BE2C (cell line): ENCODE measurements at places on chromosomes 7 and 10.

DNA sequence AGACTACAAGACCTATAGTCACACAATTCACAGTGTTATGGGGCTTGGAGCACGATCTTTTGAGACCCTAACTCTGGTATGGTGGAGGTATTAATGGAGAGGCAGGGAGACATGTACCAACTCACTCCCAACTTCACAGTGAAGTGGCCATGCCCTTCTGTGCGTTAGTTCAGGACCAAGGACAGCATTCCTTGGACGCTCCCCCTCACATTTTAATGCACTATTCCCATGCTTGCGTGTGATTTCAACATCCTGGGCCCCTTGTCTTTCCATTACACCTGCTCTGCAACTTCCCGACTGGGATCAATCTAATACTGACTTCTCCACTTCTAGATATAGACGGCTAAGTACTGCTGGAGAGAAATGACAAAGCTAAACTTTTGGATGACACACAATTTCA, 72.7 kb downstream of the PLCE1 start:
- DNase-seq = no peak

- no peak for DNase-seq
These were observed 281.1 kb upstream of the BMPER start for GRCh38 chr7:33624215-33624614.

GRCh38 chr7:123665157-123665556, 9.5 kb downstream of the LMOD2 start:
- no peak for DNase-seq

DNA sequence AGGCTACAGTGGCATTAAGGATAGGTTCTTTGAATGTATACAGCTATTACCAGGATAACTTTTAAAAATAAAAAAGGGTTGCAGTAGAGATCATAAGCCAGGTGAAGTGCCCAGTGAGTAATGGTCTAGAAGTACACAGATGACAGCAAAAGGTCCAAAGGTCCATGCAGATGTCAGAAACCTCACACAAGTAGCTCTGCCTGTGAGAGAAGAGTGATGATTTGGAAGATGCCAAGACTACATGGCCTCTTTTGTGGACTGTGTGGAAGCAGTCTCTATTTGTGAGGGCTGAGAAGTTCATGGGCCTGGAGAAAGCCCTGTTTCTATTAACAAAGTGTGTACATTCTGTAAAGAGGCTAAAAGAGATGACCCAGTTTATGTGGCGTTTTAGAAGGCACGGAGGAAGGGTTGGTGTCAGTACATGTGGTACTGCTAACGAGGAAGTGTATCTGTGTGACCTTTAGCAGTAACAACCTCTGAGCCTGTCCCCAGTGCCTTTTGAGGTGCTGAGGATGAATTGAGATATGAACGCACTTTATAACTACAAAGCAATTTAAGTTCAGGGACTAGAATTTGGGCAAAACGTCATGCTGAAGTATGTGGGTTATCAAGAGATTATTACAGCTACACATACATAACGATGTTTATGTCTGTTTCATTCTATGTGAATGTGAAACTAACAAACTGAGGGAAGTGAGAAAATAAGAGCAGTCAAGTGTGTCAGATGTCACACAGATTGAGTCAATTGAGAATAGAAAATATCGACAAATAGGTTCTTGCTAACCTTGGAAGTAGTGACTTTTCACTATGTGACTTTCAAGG, 7.6 kb downstream of the CYCS start:
- no peak for DNase-seq

DNA sequence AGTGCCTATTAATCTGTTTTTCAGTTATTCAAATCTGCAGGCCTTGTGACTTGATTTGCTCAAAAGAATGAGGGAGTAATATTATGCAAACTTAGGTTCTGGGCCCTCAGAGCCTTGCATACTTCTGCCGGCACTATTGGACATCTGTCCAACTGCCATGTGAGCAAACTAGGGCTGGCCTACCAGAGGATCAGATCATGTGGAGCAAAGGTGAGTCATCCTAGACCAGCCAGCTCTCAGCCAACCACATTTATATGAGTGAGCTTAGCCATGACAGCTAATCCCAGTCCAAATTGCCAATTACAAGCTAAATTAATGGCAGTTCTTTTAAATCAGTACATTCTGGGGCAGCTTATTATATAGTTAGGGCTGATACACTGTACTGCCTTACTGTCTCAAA, 69.6 kb downstream of the SDHAF3 start:
- peak; percentile 52 for DNase-seq

DNA sequence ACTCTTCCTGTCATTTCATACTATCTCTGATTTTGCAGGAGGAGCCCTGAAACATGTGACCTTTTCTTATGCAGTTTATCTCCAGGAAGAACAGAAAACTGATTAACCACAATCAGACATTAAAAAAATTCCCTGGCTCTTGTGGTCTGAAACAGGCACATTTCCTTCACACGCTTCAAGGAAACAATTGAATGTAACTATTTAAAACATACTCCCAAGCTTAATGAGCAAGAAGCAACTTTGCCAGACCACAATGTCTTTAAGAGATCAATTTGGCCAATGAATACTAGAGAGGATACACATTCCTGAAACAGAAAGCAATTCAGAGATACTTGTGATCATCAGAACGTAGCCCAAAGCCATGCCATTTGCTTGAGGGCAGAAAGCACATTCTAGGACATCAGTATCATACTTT, 65.8 kb downstream of the PIP4K2A start:
- no peak for DNase-seq

- DNase-seq = no peak
These were observed 6.4 kb upstream of the FXYD4 start for GRCh38 chr10:43365001-43365400.

DNA sequence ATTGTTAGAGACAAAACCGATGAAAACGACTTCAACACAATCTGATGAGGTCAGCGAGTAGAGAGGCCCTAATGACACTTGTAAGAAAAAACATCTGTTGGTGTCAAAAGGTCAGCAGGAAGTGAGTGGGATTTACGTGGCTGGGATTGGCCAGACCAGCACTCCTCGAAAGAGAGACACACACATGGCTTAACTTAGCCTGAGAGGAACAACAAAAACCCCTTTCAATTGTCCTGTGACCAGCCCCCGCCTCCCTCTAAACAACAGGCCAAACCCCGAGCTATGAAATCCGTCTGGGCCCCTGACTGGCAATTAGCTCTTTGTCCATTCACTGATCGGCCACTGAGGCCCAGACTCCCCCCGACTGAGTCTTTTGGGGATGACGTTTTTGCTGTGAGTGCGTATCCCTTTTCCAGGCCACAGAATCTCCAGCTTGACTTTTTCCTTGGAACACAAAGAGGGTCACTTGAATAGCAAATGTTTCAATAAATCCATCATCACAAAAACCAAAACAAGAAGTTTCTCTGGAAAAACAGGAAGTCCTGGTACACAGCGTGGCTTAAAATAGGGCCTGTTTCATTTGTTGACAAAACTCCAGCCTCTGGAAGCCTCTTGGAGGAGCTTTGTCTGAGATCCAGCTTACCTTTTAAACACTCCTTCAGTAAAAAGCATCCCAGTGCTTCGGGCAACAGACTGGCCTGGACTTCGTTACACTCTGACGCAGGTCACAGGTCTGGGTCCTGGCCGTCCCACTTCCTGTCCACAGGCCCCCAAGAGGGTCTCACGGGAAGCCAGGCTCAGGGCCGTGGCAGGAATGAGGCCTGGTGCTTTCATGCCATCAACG, 103.0 kb downstream of the CTBP2 start:
- no peak for DNase-seq

DNA sequence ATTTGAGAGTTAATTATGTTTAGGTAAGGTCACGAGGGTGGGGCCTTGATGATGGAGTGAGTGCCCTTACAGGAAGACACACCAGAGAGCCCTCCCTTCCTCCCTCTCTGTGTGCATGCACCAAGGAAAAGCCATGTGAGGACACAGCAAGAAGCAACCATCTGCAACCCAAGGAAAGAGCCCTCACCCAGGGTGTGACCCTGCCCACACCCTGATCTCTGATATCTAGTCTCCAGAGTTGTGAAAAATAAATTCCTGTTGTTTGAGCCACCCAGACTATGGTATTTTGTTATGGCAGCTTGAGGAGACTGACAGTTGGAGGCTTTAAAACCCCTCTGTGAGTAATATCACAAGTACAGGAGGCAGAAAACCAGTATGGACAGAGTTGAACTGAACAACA, 15.0 kb upstream of the MCM10 start:
- DNase-seq = no peak

- DNase-seq = no peak
These were observed 148.2 kb upstream of the FERD3L start for GRCh38 chr7:19293431-19293830.

GRCh38 chr7:46542076-46542475, 621.0 kb upstream of the IGFBP3 start:
- DNase-seq = no peak

DNA sequence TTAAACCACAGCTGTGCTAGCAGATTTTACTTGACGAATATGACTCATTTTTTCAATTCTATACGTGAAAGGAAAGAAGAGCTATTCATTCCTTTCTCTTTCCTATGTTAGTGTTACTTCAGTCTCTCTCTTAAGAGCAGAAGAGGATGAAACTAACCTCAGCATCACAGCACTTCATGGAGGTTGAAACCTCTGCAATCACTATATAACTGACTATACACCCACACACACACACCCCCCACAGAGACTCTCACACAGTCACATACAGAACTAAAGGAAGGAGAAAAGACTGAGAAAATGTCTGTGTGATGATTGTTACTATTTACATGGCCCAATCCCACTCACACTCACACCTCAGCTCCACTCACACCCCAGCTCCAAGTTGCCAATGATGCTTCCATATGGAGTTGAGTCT, 104.2 kb downstream of the KIF20B start:
- no peak for DNase-seq

DNA sequence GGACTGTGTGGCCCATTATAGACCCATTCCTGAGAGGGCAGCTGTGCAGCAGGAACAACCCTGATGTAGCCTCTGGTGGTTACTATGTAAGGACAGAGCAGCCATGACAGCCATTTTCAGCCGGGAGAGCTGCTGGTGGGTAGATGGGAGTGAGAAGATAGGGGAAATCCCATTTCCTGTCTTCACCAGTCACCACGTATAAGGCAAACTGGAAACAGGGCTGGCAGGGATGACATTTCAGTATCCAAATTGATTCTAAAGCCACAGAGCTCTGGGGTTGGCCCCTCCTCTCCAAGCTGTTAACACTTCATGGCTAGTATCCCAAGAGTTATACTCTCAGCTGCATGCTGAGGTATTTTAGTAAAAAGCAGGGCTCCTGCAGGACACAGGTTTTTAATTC, 15.2 kb upstream of the FZD1 start:
- no peak for DNase-seq

DNA sequence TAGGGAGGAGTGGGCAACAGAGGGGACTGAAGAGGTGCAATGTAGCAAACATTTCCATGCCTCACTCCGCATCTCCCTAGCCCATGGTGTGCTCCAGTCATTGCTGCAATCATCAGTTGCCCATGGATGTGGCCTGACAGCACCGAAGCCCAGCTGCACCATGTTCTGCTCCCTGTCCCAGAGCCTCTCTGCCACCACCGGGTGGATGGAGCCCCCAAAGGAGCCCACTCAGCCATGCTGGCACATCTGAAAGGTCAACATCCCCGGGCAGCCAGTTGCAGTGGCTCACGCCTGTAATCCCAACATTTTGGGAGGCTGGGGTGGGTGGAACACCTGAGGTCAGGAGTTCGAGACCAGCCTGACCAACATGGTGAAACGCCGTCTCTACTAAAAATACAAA, 336.4 kb upstream of the ZMIZ1 start:
- no peak for DNase-seq

- no peak for DNase-seq
These were observed 666 bp downstream of the SVIL start for GRCh38 chr10:29634105-29634504.
